Cardiac muscle cell (in vitro differentiated cells and primary cell): ENCODE measurements at places on chromosomes 5 and 9. TPM values are rescaled to one million over a fixed set of nuclear protein-coding genes. Genes with fewer than 3 reads are reported as not detected.

GRCh38 chr5:69276422-69277174, 41.9 kb downstream of the CDK7 start:
- H3K4me3 ChIP-seq: no peak overlapping the region
- no peaks in the 10 kb centered on the region for H3K4me1 ChIP-seq
- H3K27me3 ChIP-seq: no peaks in the 10 kb centered on the region
- no peak for DNase-seq

DNA sequence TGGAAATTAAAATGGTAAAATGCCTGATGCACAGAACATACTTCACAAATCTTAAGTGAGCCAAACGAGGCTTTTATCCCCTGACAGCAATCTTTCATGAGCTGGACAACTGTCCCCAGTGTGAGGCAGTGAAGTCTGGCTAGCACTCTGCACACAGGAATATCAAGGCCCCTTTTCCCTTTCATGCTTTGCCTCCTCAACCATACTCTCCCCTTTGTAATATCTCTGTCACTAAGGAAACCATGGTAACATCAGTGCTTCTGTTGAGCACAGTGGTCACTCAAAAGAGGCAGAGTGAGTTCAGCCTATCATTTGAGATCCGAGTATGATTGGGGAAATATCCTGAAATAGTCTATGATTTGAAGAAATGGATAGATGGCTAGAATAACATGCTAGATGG, 318.3 kb downstream of the ENC1 start:
- no peak overlapping the region for H3K27ac ChIP-seq
- no peaks in the 10 kb centered on the region for H3K27me3 ChIP-seq
- H3K4me3 ChIP-seq: no peak overlapping the region

DNA sequence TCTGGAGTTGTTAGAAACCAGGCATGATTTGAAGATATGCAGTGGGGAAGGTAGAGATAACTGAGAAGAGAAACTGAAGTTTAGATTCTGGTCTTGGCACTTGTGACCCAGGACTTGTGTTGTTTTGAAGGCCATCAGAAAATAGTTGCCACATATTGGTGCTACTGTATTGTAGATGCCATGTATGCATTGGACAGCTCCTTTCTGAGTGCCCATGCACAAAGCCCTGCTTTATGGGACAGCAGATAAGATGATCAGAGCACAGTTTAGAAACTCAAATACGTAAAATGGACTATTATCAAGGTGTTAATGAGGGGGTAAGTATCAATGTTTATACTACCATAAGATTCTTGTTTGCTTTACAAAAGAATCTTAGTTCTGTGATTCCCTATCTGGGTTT, 84.9 kb downstream of the KIF4B start:
- H3K27me3 ChIP-seq: peaks cover 2% of the 10 kb centered on the region
- H3K36me3 ChIP-seq: no peaks in the 10 kb centered on the region
- no peak overlapping the region for H3K27ac ChIP-seq
- no peak for DNase-seq
- H3K4me3 ChIP-seq: no peak overlapping the region

DNA sequence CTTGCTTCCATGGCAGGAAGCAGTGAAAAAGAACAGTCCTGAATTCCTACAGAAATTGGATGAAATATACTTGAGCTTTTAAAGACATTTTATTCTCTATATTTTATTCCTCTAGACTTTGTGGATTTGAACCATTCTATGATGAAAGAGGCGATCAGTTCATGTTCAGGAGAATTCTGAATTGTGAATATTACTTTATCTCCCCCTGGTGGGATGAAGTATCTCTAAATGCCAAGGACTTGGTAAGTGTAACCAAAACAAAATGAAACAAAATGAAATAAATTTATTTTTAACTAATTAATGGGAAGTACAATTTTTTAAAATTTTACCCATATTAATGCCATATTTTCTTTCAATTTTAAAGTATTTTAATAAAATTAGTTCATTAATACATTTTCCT, 34.1 kb downstream of the STARD4 start:
- H3K36me3 ChIP-seq: no peaks in the 10 kb centered on the region
- no peak overlapping the region for H3K27ac ChIP-seq
- no peaks in the 10 kb centered on the region for H3K4me1 ChIP-seq

- H3K4me3 ChIP-seq: no peak overlapping the region
- H3K27me3 ChIP-seq: no peaks in the 10 kb centered on the region
- no peak for DNase-seq
- H3K4me1 ChIP-seq: no peaks in the 10 kb centered on the region
Observed at GRCh38 chr9:37820142-37820541, 19.5 kb downstream of the DCAF10 start.

DNA sequence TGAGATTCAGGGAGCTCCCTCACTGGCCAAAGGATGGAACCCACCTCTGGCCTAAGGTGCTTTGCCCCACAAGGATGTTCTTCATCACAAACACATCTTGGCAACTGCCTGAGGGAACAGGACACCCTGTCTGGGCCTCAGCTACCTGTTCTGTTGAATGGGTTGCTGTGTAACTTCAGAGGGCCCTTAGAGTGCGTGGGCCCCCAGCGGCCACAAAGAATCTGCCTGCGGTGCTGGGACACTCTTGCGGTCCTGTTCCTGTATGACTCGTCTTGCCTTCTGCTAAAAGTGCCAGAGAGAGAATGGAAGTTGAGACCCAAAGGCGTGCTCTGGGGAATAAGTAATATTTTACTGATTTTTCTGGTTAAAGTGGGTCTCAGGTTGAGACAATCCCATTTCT, 14.1 kb upstream of the RPL26L1 start:
- no peak for DNase-seq
- H3K4me3 ChIP-seq: no peak overlapping the region
- H3K27me3 ChIP-seq: no peaks in the 10 kb centered on the region

The DRD1 gene
- total RNA-seq: 1.3 and 3.1 TPM in 2 replicates

DNA sequence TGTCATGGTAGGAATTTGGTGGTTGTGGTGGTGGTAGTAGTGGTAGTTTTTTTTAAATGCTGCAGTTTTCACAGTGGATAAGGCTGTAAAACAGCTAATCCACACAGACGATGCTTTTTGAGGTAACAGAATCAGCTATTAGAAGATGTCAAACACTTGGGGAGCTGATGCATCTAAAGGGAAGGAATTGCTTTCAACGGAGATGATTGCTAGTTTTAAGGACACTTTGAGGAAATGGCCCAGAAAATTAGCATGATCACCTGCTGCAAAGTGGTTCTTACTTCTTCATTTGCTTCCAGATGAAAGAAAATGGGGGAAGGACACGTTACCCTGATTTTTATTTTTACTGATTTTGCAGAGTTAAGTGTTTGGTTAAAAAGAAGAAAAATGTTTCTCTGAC, 178.2 kb upstream of the ATP10B start:
- H3K27me3 ChIP-seq: no peaks in the 10 kb centered on the region
- no peak overlapping the region for H3K27ac ChIP-seq
- no peaks in the 10 kb centered on the region for H3K4me1 ChIP-seq
- no peaks in the 10 kb centered on the region for H3K36me3 ChIP-seq
- no peak for DNase-seq
- H3K4me3 ChIP-seq: no peak overlapping the region

DNA sequence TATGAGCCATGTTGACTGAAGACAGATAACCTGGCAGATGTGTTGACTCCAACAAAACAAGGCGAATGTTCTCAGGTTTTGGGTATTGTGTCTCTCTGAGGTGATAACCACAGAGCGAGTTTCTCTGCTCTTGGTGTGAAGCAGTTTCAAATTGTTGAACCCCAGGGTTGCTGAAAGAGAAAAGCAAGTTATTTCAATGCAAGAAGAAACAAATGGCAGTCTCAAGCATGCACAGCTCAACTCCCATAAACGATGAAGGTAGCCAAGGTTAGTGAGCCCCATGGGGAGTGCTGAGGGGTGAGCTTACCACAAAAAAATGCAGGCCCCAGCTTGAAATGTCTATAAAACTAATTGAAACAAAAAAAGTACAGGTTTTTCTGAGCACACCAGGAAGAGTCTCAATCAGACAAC, 220.8 kb upstream of the DAPK1 start:
- no peak overlapping the region for H3K27ac ChIP-seq
- no peak overlapping the region for H3K4me3 ChIP-seq
- H3K4me1 ChIP-seq: no peaks in the 10 kb centered on the region
- no peaks in the 10 kb centered on the region for H3K36me3 ChIP-seq
- H3K27me3 ChIP-seq: no peaks in the 10 kb centered on the region

DNA sequence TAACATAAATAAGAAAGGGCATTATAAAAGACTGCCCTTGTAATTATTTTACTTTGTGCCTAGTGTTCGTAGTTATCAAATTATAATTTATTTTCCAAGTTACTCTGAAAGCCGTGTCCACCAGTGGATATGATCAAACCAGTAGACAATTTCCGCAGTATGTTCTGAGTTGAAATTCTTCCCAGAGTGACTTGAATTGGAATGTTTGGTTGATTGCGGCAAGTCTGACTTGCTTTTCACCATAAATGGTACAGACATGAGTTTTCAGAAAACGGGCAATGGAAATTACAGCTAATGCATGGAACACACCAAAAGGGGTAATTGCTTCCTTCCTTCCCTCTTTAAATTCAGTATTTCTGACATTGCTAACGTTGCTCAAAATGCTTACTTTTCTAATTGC, 56.6 kb downstream of the CHSY3 start:
- no peaks in the 10 kb centered on the region for H3K36me3 ChIP-seq
- H3K27me3 ChIP-seq: no peaks in the 10 kb centered on the region
- H3K4me3 ChIP-seq: no peak overlapping the region

The PITX1 gene
- 0.07 TPM in 1 of 2 replicates, not detected in the other for total RNA-seq
